Cerebellum (tissue), 4 donors: ENCODE measurements at places on chromosomes 6 and 20. TPM values are rescaled to one million over a fixed set of nuclear protein-coding genes. Genes with fewer than 3 reads are reported as not detected.

The ZNF322 gene
- total RNA-seq, result 31.5 TPM

The NKAPL gene
- total RNA-seq, result 2.5 TPM

The GJA10 gene
- total RNA-seq, result not detected

The SPATS1 gene
- not detected for total RNA-seq

The TGM2 gene
- total RNA-seq, result 10.8 TPM

The SRMS gene
- total RNA-seq, result not detected

The CRISP3 gene
- not detected for total RNA-seq

The OSBPL2 gene
- 40.3 TPM for total RNA-seq

The CFAP206 gene
- total RNA-seq, result 6.5 TPM

The ECI2 gene
- 35.0 TPM for total RNA-seq

The GCNT2 gene
- total RNA-seq, result 58.3 TPM

The RGS17 gene
- total RNA-seq, result 60.7 TPM

The PGC gene
- 0.36 TPM for total RNA-seq

The FAM210B gene
- total RNA-seq, result 22.0 TPM

The PRICKLE4 gene
- 2.4 TPM for total RNA-seq

The GJA1 gene
- total RNA-seq, result 82.9 TPM

The ARMC2 gene
- 22.7 TPM for total RNA-seq

The DLK2 gene
- 6.2 TPM for total RNA-seq

The SEL1L2 gene
- total RNA-seq, result not detected

The FAM209B gene
- total RNA-seq, result not detected
